AG20443 (cell line): ENCODE measurements at places on chromosomes 3 and 15.
A peak's percentile ranks its signal among the peaks of the same experiment; 100 is the strongest.

DNA sequence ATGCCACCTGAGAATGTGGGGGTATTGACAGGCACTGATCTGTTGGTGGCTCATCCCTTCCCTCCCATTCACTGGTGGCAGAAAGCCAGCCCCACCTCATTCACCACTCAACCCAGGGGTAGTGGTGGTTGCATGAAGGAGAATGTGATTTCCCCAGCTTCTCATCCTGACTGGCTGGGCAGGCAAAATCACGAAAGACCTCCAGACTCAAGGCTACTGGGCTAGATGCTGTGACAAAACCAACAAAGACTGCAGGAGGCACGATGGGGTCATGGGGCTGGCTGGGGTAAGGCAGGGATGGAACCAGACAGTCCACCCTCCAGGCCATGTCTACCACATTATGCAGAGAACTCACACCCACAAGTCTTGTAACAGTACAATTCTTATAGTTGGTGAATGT is 33.9 kb downstream of the FSTL1 start:
- DNase-seq: no peak

GRCh38 chr3:89714237-89714636 is 606.8 kb downstream of the EPHA3 start:
- DNase-seq: no peak

DNA sequence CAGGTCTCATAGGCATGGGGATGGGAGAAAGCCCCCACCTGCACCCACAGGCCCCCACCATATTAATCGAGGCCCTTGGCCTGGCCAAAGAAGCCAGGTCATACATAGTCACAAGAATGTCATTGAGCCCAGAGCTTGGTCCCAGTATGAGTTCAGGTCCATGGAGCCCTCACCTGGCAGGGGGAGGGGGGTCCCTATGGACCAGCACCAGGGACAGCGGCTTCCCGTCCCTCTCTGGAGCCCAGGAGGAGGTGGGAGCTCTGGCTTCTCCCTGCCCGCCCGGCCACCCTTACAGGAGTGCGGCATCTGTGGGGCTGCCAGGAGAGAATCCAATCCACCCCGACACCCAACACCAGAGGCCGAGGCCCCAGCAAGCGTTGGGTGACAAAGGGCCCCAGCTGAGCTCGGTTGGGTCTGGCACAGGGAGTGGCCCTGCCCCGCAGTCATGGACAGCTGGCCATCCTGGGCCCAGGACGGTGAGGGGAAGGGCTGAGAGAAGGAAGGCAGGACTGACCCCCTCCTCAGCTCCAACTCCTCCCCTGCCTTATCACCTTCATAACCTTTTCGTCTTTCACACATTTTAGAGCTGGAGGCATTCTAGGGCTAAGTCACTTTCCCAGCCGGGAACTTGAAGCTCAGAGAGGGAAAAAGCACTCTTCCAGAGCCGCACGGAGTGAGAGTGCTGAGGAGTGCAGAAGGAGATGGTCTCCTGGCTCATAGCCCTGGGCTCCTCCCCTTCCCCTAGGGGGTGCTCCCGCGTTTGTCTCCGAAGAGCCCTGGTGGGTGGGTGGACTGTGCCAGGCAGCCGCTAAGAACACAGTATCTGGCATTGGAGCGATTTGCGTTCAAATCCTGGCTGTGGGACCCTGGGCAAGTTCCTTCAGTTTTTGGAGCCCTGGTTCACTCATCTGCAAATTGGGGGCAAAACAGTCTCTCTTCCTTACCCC is 54.6 kb downstream of the ATP2B2 start:
- DNase-seq: no peak

GRCh38 chr15:100254285-100254684 is 87.5 kb downstream of the ADAMTS17 start:
- DNase-seq: no peak

DNA sequence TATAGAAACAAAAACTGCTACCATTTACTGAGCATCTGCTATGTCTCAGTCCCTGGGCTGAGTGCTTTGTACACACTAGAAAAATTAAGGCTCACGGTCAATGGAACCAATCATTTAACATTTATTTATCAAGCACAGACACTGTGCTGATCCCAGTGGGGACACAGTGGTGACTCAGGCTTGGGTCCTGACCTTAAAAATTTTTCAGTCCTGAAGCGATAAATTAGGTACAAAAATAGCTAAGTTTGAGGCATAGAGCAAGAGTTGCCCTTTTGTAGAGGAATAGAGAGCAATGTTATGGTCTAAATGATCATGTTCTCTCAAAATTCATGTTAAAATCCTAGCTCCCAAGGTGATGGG is 85.1 kb downstream of the CRYGS start:
- no peak for DNase-seq

DNA sequence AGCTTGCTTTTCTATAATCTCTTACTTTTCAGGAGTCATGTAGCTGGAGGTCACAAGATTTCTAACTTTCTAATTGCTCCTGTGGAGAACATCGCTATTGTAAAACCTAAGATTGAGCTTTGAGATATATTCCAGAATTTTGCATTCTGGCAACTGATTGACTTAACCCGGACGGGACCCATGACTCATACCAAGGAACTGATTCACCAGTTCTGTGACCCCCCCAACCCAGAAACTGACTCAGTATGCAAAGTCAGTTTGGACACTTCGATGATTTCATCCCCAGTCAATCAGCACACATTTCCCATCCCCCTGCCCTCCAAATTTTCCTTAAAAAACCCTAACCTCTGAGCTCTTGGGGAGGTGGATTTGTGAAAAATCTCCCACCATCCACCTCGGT is 396.5 kb upstream of the GBE1 start:
- peak; percentile 44 for DNase-seq

DNA sequence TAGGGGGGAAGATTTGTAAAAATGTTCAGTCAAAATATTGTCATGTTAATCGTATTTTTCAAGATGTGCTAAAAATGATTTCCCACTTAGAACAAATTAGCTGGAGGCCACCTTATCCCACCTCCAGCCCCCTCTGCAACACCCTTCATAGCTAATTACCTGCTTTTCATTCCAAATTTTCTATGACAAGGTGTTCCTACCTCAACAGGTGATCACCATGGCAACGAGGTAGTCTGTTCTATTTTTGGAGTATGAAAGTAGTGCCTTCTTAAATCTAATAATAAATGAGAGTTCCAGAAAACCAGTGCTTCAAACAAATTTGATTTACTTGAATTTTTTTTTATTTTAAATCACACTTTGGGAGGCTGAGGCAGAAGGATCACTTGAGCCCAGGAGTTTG is 149.8 kb downstream of the FNDC3B start:
- DNase-seq: no peak

GRCh38 chr3:124115956-124116355 is 124.0 kb upstream of the ROPN1 start:
- DNase-seq: peak; percentile 42

DNA sequence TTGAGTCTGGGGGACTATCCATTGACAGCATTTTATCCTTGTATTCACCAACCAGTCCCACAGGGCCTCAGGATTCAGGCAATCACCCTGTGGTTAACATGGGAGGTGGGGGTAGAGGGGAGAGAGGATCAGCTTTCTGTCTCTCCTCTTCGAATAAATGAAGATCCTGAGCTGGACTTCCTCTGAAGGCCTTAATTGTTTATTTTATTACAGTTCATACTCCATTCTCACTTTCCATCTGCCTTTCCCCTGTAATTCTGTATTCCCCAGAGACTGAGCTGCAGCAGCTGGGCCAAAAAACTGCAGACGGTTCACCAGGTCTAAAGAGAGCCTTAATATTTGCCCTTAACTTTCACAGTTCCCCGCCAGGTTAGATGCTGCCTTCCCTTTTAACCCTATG is 11.9 kb downstream of the TAGLN3 start:
- DNase-seq: no peak

- peak; percentile 93 for DNase-seq
Measured at GRCh38 chr3:155805802-155806618, at the start of gene C3orf33. C3orf33 (minus strand) TSS chr3:155806278; CDS start chr3:155806252, 26 bp downstream.

- DNase-seq: peak; percentile 4
Measured at GRCh38 chr15:25176616-25176923, 221.8 kb downstream of the SNRPN start.

- DNase-seq: peak; percentile 20
Measured at GRCh38 chr3:53880396-53881345, 1.3 kb downstream of the ACTR8 start.

DNA sequence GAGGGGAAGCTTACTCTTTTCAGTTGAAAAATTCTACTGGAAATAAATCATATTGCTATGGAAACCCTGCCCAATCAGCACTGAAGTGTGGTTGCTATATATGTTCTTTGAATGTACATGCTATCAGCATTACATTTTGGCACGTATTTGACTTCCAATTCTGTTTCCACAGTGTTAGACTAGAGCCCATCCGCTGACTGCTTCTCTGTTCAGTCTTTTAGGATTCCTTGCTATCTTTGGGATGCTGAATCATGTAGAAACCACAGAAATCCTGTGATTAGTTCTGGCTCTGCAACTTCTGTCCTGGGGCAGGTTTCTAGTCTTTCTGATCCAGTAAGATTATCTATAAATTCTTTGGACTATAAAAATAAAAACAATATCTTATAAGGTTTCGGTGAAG is 128.2 kb upstream of the SLC7A14 start:
- DNase-seq: no peak

DNA sequence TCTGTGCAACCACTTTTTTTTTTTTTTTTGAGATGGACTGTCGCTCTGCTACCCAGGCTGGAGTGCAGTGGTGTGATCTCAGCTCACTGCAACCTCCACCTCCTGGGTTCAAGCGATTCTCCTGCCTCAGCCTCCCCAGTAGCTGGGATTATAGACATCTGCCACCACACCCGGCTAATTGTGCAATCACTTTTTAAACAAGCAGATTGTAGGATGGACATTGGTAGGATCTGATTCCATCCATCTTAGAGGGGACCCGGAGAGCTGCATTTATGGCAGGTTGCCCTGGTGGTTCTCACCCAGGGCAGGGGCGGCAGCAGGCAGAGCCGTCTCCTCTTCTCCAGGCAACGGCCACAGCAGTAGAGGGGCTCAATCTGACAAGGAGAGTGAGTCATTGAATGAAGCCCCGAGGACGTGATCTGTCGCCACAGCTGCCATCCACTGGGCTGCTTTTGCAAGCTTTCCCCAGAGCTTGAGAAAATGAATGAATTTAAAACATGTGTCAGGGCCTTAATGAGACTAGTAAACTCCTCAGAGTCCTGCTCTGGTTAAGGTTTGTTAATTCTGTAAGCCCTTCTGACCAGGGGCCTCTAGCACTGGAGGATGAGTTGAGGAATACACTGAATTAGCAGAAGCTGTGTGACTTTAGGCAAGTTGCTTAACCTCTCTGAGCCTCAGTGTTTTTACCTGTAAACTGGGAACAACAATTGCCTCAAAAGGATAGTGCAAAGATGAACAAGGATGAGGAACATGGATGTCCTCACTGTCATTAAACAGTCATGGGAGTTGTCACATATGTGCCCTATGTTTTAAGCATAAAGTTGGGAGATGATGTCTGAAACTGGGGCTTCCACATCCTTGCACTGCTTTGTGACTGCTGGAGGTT is 129.1 kb downstream of the ASB7 start:
- no peak for DNase-seq

GRCh38 chr15:65305150-65305758 is 777 bp downstream of the RNU5B-1 start:
- DNase-seq: no peak

DNA sequence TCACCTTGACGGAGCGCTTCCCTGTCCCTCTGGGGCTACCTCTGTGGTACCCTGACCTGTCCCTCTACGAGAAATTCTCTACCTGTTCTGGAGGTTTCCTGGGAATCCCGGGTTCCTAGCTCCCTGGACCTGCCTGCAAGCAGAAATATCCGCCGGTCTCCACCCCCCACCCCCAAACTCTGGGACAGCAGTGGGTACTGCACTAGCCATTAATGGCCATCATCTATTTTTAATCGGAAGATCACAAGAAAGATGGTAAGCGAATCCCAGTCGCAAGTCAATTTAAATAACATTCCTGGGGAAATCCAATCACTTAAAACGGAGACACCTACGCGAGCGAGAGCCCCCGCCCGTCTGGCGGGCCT is 429 bp upstream of the C3orf80 start:
- DNase-seq: no peak

DNA sequence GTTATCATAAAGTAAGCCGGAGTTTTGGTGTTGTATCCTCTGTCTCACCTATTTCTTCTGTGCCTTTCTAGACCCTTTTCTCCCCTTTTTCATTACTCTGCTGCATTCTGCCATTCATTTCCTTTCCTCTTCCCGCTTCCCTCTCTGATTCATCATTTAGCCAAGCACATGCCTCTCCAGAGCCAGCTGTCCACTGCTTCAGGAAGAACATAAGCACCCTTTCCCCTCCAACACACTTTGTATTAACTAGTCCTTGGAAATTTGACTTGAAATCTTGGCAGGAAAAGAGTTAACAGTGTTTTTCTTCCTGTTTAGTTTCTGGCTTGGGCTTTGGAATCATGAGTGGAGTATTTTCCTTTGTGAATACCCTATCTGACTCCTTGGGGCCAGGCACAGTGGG is 9.7 kb downstream of the APH1B start:
- DNase-seq: no peak

GRCh38 chr15:80891006-80891405 is 98.6 kb downstream of the MESD start:
- DNase-seq: no peak

DNA sequence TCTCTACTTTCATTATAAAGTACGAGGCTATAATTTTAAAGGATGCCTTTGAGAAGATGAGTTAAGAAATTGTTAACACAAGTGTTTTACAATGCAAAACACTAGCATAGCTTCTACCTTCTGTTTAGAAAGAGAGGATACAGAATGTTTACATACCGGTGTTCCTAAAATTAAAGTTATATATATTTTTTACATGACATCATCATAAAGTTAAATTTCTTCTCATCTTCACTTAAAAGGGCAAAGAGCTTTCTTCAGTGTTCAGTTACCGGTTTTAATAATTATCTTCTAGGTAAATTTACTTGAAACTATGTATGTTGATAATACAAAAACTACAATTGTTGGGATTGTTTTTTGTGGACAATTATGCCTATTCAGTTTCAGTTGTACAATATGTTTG is 32.7 kb upstream of the TM2D3 start:
- DNase-seq: no peak

GRCh38 chr3:109195815-109196214 is 59.3 kb downstream of the C3orf85 start:
- no peak for DNase-seq

GRCh38 chr3:149443545-149443912 is 31.0 kb upstream of the TM4SF4 start:
- no peak for DNase-seq

- DNase-seq: no peak
Measured at GRCh38 chr3:16182183-16182582, 7.7 kb downstream of the GALNT15 start.

DNA sequence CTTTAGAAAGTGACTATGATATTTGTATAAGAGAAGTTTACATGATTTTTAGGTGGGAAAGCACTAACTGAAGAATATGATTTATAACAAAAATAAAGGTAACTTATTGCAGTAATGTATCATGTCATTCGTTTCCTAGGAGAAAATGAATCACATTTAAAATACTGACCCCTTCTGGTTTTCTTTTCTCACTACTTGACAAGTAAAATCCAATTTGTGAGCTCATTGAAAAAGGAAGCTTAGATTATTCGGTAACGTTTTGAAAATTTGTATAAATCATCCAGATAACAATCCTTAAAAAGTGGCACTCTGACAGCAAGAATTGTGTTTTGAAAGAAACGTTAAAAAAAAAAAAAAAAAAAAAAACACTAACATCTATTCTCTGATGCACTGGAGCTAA is 39.0 kb downstream of the NSUN3 start:
- DNase-seq: no peak

- peak; percentile 18 for DNase-seq
Measured at GRCh38 chr3:56467108-56467507, 1.2 kb downstream of the ERC2 start.
